ENCODE measurements at places on chromosomes 4 and X.

GRCh38 chrX:57929373-57929772 is 19.1 kb upstream of the ZXDA start:
- no peak for DNase-seq

GRCh38 chrX:131975851-131976250 is 47.3 kb upstream of the STK26 start:
- DNase-seq = no peak

GRCh38 chrX:120016068-120016441 is 61.4 kb downstream of the RHOXF2B start:
- no peak for DNase-seq

DNA sequence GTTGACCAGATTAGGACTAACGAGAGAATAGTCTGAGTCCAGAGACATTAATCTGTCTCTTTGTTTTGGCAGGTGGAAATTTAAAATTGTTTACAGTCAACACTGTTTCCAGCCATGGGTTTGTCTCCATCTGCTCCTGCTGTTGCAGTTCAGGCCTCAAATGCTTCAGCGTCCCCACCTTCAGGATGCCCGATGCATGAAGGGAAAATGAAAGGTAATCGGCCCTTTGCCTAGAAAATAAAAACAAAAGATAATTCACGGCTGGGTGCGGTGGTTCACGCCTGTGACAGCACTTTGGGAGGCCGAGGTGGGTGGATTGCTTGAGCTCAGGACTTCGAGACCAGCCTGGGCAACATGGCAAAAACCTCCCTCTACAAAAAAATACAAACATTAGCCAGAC is 815 bp downstream of the HCCS start:
- no peak for DNase-seq

- DNase-seq = no peak
These were observed 307.0 kb downstream of the ADGRL3 start for GRCh38 chr4:61507091-61507490.

DNA sequence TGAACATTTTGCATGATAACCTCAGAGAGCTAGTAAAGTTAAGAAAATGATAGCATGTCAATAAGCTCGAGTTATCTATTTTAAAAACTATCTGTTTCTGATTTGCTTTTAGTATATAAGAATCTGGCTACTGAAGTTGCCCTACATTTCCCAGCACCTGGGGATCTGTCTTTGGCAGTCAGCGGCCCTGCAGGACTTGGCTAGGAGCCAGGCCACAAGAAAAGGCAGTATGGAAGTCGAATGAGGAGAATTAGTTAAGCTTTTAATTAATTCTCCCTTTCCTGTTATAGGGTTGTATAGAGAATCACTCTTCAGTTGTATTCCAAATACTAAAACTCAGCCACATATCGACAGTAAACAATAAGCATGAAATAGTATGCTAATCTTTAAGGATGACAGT is 22.7 kb downstream of the POU4F2 start:
- no peak for DNase-seq

GRCh38 chr4:100208964-100209363 is 18.7 kb upstream of the DDIT4L start:
- DNase-seq = no peak

DNA sequence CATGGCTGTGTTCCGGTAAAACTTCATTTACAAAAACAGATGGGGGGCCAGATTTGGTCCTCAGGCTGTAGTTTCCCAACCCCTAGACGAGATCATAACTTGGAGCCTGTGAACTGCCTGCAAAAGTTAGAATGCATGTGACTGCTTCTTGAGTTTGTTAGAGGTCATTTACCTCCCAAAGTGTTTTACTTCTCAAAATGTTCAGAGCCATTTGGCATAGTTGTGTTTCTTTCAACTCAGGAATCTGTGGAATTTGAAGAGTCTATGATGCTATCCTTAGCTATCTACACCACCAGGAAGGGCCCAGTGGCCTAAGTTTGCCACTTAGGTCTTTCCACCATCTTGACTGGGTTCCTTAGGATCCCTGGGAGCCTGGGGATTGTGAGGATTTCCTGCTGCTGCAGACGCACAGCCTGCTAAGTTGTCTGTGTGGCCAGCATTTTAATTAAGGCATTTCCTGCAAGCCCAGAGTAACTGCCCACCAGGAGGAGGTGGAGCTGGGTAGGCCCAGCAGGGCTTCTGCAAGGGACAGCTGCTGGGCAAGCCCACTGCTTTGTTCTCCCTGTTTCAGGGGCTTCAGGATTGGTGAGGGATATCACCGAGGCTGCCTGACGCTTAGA is 53.1 kb downstream of the CCNI start:
- no peak for DNase-seq

- DNase-seq = no peak
These were observed 83.9 kb downstream of the ATXN3L start for GRCh38 chrX:13235930-13236329.

GRCh38 chr4:85491527-85491926 is 16.6 kb downstream of the ARHGAP24 start:
- no peak for DNase-seq

DNA sequence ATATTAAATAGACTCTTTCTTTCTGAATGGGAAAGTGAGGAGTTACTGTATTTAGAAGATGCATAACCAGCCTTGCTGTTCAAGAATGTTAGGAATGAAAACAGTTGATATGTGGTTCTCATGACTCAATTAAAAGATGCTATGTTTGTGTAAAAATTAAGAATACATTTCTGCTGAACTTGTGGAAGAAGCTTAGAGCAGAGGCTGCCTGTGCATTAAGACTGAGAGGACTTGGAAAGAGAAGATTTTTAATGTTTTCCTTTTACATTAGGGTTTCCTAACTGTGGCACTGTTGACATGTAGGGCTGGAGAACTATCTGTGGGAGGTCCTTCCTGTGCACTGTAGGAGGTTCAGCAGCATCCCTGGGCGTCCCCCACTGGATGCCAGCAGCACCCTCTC is 137.7 kb downstream of the GPR143 start:
- DNase-seq = no peak

- no peak for DNase-seq
These were observed 44.9 kb downstream of the CCNG2 start for GRCh38 chr4:77201857-77202256.

- DNase-seq = no peak
These were observed 44.0 kb upstream of the IGFBP7 start for GRCh38 chr4:57154191-57154590.

GRCh38 chrX:103733017-103733416 is 22.3 kb downstream of the TMEM31 start:
- DNase-seq = no peak

DNA sequence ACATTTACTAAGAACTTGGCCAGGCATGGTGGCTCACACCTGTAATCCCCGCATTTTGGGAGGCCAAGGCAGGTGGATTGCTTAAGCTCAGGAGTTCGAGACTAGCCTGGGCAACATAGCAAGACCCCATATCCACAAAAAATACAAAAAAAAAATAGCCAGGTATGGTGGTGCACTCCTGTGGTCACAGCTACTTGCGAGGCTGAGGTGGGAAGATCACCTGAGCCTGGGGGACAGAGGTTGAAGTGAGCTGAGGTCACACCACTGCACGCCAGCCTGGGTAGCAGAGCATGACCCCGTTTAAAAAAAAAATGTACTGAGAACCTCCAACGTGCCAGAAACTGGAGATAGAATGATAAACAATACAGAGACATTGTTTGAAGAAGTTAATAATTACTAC is 8.0 kb downstream of the OPRPN start:
- DNase-seq = no peak

- DNase-seq = no peak
These were observed 272.5 kb downstream of the EVC2 start for GRCh38 chr4:5435823-5436222.

DNA sequence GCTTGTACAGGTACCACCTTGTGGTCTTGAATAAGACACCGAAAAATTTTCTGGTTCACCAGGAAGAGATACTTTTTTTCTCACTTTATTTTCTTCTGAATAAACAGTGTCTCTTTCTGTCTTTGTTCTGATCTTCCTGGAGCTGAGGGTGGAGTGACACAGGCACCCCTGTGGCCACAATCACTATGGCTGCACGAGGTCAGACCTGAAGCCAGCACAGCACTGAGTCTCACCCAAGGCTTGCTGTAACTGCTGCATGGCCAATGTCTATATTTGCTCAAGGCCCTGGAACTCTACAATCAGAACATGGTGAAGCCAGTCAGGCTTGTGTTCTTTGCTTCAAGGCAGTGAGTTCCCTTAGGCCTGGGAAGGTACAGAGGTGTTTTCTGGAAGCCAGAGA is 87.2 kb downstream of the GPR174 start:
- no peak for DNase-seq

DNA sequence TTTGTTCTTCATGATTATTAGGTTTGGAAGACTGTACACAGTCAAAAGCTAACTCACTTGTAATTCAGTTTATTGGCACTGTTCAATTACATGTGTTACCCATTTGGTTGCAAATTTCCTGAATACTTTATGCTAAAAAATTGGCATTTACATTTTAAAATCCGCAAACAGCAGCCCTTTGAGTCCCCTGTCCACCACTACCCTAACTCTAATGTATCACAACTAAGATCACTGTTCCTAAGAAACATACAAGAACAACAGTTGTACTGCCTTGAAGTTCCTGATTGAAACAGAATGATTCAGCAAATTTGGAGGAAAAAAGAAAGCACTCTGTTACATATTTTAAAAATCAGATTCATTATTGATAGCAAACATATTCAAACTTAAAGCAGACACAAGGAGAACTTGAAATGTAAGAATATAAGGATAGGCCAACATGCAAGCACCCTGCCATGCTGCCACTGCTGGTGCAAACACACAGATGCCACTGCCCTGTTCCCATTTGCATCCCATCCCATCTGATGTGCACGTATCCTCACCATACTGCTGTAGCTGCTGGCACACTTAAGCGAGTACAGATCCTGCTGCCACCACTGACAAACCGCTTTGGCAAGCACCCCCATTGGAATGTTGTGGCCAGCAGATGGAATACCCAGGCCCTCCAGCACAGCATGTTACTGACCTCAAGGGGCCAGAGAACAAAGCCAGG is 343.4 kb downstream of the PPP1R2C start:
- no peak for DNase-seq

DNA sequence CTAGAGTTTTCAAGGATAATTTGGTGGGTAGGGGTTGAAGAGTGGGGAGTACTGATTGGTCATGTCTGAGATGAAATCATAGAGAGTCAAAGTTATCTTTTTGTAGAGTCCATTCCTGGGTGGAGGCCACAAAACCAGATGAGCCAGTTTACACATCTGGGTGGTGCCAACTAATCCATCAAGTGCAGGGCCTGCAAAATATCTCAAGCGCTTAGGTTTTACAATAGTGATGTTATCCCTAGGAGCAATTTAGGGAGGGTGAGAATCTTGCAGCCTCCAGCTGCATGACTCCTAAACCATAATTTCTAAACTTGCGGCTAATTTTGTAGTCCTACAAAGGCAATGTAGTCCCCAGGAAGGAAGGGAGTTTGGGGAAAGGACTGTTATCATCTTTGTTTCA is 988.3 kb upstream of the LCORL start:
- no peak for DNase-seq

DNA sequence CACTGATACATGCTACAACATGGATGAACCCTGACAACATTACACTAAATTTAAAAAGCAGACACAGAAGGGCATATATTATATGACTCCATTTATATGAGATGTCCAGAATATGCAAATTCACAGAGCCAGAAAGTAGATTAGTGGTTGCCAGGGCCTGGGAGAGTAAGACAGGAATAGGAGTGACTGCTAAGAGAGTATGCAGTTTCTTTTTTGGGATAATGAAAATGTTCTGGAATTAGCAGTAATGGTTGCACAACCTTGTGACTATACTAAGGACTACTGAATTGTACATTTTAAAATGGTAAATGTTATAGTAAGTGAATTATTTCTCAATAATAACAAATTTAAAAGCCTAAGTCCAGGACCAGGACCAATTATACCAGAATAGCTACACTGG is 29.5 kb upstream of the NUP54 start:
- DNase-seq = no peak

GRCh38 chrX:29617725-29618124 is 597.6 kb upstream of the MAGEB2 start:
- DNase-seq = no peak

DNA sequence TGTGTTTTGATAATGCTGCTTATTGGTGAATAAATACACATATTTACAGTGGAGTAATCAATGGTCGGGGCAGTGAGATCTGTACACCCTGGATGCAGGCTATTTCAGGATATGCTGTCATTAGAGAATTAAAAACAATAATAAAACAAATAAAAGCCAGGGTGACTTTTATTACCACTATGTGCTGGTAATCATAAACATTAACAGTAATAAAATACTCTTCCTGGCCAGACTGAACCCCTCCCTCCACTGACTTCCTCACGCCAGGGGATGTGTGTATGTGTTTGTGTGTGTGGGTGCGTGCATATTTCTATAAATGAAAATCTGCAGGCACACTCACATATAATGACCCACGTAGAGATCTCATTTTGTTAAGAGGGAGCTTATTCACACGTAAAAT is 98.0 kb upstream of the MAP9 start:
- no peak for DNase-seq

DNA sequence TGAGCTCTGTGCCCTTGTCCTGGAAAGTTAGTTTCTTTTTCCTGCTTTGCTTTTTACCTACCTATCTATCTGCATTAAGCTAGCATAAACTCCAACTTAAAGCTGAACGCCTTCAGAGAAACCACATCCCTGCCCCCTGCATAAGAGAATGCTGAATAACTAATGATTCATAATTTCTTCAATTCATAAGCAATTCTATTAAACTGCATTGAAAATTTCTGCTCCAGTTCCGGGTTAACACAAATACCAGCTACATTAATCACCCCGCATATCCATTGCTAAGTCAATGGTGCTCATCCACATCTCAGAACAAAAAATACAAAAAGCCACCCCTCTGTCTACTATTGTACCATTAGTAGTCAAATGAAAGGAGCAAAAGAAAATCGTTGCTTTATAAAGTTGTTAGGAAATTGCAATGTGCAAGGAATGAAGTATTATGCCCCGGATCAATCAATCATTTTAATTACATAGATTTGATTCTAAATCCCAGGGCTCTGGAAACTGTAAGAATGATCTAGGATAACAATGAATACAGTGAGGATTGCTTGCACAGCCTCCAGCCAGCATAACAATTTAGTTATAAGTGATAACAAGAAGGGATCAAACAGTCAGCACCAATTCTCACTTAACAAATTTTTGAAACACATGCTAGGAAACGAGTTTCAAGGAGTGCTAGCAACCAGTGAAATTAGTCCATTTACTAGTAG is 106.8 kb downstream of the ELOVL6 start:
- DNase-seq = no peak

DNA sequence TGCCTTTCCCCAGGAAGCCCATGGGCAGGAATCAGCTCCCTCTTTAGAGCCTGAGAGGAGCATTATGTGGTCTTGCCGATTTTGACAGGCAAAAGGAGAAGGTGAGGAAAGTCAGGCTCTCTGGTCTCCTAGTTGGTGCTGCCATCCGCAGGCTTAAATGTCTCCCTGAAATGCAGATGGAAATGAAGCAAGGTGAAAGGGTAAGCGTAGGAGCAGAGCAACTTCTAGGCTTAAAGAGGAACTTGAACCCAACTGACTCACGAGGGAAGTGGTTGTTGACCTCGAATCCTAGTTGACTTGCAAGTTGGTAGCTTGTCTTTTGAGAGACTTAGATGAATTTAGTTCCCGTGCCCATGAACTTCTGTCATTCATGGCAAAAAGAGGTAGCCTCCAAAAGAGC is 205.9 kb downstream of the PTTG2 start:
- DNase-seq = no peak
